Thyroid gland (tissue), 4 donors: ENCODE measurements at places on chromosomes 6 and 20. TPM values are rescaled to one million over a fixed set of nuclear protein-coding genes. Genes with fewer than 3 reads are reported as not detected.

DNA sequence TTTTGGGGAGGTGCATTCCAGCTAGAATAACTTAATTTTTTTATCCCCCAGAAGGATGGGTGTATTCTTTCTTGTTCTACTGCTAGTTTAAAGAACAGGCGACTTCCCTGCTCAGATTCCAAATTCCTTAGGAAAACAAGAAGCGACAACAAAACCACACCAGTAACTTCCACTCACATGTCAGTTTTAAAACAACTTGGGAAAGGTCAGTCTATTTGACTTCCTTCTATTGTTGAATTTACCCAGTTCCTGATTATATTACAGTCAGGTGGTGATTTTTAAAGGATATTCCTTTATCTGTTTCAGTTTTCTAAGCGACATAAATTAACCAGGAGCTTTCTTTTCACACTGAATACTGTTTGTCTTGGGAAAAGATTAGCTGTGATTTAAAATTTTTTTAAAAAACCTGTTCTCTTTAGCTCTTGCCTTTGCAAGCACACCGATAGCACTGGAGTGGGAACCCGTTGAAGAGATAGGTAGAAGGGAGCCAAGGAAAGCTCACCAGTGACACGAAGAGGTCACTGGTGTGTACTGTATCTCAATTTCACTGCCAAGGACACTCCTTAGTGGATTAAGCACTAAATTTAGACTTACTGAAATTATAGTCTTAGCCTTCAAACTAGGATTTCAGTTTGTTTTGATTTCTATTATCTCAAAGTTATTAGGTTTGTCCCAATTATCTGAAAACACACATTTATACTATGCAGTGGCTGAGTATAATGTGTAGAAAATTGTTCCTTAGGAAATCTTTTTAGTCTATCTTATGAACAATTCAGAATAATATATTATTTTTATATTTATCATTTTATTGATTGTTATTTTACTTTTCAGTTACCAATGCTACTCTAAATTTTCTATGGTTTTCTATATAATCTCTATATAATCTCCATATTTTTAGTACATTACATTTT, 22.3 kb downstream of the MARCKS start:
- peak; percentile 72 for DNase-seq
- no peaks in the 10 kb centered on the region for H3K27me3 ChIP-seq
- H3K36me3 ChIP-seq = no peaks in the 10 kb centered on the region
- H3K4me1 ChIP-seq = peaks cover 4% of the 10 kb centered on the region
- peak overlapping the region; percentile 69 for H3K27ac ChIP-seq

The MTFR2 gene
- total RNA-seq = 0.59 TPM

The MRAP2 gene
- not detected for total RNA-seq

The PTGIS gene
- 10.1 TPM for total RNA-seq

GRCh38 chr6:65979120-65979519, 272.1 kb upstream of the EYS start:
- no peaks in the 10 kb centered on the region for H3K36me3 ChIP-seq
- no peak for DNase-seq
- H3K4me1 ChIP-seq = no peaks in the 10 kb centered on the region
- H3K27ac ChIP-seq = no peak overlapping the region
- no peaks in the 10 kb centered on the region for H3K27me3 ChIP-seq
- no peak overlapping the region for H3K4me3 ChIP-seq
